ENCODE measurements at places on chromosomes 7 and 10.

DNA sequence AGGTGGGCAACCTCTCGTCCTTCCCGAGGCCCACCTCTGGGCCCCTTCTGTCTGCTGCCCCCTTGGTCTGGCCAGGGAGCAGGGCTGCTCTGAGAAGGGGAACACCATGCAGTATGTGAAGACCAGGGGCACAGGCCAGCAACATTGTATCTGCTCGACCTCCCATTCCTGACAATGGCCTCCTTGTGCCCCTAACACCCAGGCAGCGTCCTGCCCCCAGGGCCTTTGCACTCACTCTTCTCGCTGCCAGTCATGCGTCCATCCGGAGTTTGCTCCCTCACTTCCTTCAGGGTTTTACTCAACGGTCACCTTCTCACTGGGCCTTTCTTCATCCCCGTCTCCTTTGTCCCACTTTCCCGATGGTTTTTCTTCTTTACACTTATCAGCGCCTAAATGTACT lies 232.9 kb upstream of the GRB10 start:
- DNase-seq, result no peak

GRCh38 chr10:22344781-22345300 lies 455 bp upstream of the SPAG6 start:
- no peak for DNase-seq

- DNase-seq, result peak; percentile 18
Observed at GRCh38 chr7:1512781-1513656, 8.8 kb upstream of the INTS1 start.

DNA sequence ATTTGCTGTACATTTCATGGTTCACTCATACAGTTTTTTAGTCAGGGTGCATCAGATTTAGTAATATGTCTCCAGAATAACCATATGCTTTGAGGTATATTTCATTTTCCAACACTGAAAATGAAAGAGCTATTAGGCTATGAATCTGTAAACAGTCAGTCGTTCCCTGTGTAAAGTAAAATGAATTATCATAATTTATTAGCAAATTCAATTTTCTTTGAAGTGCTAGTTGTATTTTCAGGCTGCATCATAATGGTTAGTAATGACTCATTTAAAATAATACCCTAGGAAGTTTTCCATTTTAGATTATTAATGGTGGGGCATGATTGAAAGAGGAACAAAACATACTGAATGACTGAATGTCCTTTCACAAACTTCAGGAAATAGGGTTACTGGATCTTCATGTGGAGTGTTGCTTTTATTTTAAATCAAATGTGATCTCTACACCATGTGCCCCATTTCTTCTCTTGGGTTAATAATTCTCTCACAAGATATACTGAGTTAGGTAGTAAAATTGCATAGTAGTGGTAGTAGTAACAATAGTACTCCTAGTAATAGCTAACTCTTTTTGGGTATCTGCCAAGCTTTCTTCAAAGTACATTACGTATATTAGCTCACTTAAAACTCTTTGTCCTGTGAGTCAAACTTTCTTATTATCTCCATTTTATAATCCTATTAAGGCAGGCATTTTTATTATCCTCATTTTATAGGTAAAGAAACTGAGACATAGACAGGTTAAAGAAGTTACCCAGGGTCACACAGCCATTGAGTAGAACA lies 476.5 kb downstream of the SUGCT start:
- no peak for DNase-seq

DNA sequence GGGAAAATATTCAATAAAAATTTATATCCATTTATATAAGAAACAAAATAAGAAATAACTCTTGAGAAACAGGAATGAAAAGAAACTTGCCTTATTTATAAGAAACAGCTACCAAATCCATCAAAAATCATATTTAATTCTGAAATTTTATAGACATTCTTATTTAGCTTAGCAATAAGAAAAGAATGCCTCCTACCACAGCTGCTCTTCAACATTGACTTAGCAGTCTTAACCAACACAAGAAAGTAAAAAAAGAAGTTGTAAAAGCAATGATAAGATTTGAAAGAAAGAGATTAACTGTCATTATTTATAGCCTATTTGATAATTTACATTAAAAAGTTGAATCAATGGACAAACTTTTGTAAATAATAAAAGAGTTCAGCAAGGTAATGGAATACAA lies 212.8 kb downstream of the ZNF365 start:
- no peak for DNase-seq

GRCh38 chr10:31773749-31774298 lies 154.8 kb downstream of the ARHGAP12 start:
- DNase-seq, result no peak

- no peak for DNase-seq
Observed at GRCh38 chr7:131844369-131844768, 287.9 kb upstream of the PODXL start.

GRCh38 chr10:80709866-80710265 lies 172.2 kb downstream of the SH2D4B start:
- no peak for DNase-seq

DNA sequence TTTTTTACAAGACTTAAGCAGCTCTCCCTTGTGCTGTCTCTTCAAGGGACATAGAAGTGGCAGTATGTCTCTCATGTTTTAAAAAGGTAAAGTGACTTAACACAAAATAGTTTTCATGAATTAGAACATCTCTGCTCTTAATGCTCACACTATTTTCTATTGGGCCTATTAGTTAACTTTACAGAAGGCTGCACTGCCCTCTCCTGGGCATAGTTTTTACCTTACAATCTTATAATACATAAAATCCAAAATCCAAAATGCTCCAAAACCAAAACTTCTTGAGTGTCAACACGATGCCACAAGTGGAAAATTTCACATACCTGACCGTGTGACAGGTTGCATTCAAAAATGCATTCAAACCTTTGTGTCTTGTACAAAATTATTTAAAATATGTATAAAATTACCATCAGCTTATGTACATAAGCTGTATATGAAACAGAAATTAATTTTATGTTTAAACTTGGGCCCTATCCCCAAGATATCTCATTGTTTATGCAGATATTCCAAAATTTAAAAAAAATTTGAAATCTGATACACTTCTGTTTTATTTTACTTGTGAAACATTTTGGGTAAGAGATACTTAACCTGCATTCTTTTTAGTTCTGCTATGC lies 25.8 kb downstream of the TES start:
- DNase-seq, result no peak

DNA sequence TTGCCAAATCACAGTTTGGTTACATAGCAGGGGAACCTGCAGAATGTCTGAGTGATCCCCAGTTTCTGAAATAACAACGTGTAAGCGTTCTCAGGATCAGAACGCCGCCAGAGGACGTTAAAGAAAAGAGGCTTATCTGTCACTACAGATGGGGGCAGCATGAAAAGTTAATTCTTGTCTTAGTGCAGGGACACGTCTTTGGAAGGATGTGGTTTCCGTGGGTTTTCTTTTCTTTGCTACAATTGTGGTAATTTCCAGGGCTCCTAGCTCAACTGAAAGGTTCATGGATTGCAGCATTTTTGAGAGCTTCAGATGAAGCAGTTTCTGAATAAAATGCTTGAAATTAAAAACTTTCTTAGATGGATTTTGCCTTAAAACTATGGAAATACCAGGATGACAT lies 106.6 kb downstream of the PRKCQ start:
- DNase-seq, result no peak

DNA sequence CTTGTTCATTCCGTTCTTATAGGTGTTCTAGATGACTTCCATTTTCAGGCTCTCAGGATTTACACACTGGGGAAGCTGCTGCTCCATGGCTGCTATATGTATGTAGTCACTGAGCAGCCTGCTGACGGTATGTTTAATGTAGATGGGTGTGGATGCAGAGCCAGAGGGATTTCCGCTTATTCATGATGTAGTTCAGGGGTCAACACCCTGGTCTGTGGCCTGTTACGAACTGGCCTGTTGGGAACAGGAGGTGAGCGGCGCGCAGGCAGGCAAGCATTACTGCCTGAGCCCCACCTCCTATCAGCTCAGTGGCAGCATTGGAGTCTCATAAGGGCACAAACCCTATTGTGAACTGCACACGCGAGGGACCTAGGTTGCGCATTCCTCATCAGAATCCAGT lies 33.9 kb downstream of the DNAJB6 start:
- DNase-seq, result no peak

GRCh38 chr7:140656548-140657515 lies 15.9 kb upstream of the ADCK2 start:
- DNase-seq, result peak; percentile 36

GRCh38 chr7:155188821-155189581 lies 108.7 kb upstream of the INSIG1 start:
- DNase-seq, result no peak

GRCh38 chr7:150514748-150515222 lies at the start of gene GIMAP7:
Gene GIMAP7 (plus strand): TSS chr7:150514872. CDS start chr7:150519975, 5,103 bp downstream.
- no peak for DNase-seq

GRCh38 chr10:73773152-73773879 lies 8.5 kb upstream of the CHCHD1 start:
- no peak for DNase-seq

- no peak for DNase-seq
Observed at GRCh38 chr7:77702513-77702912, 6.3 kb downstream of the RSBN1L start.

- no peak for DNase-seq
Observed at GRCh38 chr10:110628161-110628560, 16.0 kb upstream of the RBM20 start.

DNA sequence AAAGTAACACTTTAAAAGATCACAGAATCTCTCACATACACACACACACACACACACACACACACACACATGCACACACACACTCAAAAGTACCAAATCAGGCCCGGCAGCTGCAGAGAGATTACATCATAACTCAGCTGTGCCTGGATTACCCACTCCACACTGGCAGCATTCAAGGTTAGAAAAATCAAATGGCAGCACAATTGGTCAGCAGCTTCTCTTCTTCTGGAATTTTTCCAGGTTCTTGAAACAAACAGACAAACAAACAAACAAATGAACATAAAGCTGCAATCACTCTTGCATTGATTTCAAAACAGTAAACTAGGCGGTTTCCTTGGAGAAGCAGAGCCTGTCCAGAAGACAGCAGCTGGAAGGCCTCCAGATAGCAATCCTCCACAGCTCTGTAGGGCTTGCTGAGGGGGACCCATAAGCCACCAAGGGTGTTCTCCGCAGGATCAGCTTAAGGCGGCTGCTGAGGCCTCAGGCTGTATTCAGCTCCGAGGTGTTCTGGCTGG lies 24.5 kb upstream of the FAM133B start:
- DNase-seq, result no peak

- DNase-seq, result no peak
Observed at GRCh38 chr10:24239289-24240040, 30.5 kb downstream of the KIAA1217 start.

DNA sequence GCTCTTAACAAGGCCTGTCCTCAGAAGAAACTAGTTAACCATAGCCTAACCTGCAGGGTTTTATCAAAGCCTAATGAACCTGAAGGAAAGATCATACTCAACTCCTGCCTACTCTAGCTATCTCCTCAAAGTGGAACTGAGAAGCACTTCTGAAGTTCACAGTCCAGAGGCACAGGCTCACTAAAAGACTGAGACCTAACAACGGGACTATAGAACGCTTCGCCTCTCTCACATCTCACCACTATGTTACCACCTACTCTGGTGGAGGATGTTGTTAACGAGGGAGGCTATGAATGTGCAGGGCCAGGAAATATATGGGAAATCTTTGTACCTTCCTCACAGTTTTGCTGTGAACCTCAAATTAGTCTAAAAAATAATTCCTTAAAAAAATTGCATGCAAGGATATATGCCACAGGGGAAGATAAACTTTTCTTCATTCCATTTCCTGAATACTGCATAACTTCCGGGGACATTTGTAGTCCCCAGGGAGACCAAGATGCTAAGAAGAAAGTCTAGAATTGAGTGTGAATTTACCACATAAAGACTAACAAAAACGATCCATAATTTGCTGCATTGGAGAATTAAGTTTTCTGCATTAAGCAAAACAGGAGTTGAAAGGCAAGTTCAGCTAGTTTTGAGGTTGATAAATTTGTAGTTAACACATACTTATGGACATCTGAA lies 21.6 kb downstream of the LIPJ start:
- DNase-seq, result no peak

DNA sequence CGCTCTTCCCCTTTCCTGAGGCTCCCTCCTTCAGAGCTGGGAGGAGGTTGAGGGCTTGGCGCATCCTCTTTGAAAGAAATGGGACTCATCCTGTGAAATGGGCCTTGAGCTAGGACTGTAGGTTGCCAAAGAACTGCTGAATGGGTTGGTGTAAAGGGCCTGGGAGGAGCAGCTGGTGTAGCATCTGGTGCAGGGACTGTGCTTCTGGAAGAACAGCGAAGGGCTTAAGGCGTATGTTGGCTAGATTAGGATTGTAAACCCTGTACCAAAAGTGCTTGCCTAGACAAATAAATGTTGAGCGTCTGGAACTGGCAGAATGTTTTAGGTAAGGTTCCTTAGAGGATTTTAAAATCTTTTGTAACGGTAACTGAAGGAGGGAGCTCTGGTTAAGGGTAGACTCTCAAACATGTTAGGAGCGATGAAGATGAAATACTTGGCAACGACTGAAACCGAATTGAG lies 563 bp downstream of the STAM start:
- DNase-seq, result no peak

- DNase-seq, result no peak
Observed at GRCh38 chr7:108368466-108368865, 87.8 kb downstream of the NRCAM start.

DNA sequence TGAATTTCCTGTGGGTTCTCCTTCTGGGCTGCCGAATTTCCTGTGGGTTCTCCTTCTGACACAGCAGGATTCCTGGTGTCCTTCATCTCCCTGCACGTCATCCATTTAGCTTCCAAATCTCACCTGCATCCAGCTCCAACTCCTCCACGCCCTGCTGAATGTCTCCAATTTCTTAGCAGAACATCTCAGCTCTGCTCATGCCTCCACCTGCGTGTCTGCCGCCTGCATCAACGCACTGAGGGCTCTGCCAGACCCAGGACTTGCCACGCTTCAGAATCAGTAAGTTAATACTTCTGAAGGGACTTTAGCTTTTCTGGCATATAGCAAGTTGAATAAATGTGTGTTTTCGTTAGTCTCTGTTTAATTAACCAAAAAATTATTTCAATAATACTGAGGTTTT lies 31.1 kb upstream of the VIPR2 start:
- no peak for DNase-seq

- no peak for DNase-seq
Observed at GRCh38 chr10:80108576-80109239, 23.8 kb upstream of the PLAC9 start.

GRCh38 chr7:112157072-112157471 lies 49.1 kb downstream of the DOCK4 start:
- DNase-seq, result no peak

- no peak for DNase-seq
Observed at GRCh38 chr10:112821663-112822062, 128.4 kb upstream of the TCF7L2 start.

- no peak for DNase-seq
Observed at GRCh38 chr10:6072215-6072934, 10.2 kb upstream of the IL2RA start.

- DNase-seq, result no peak
Observed at GRCh38 chr7:43121973-43122372, 9.5 kb downstream of the HECW1 start.
